EL (cell line): ENCODE measurements at places on chromosomes 5 and 9.

DNA sequence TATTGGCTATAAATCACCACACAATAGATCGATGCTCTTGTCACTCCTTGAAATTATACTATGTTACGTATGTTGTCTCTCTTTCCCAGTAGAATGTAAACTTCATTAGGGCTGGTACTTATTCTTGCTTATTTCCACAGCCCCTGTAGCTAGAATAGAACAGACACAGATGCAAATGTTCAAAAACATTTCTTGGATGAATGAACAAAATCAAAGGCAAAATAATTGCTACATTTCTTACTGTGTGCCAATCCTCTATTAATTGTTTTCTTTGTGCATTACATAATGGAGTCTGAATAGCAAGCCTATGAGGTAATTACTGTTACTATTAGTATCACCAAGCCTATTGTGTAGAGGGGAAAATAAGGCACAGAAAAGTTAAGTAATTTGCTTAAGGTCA is 725 bp upstream of the OR13C2 start:
- DNase-seq = no peak

GRCh38 chr9:19471737-19472648 is 63.2 kb downstream of the ACER2 start:
- DNase-seq = peak; percentile 61

DNA sequence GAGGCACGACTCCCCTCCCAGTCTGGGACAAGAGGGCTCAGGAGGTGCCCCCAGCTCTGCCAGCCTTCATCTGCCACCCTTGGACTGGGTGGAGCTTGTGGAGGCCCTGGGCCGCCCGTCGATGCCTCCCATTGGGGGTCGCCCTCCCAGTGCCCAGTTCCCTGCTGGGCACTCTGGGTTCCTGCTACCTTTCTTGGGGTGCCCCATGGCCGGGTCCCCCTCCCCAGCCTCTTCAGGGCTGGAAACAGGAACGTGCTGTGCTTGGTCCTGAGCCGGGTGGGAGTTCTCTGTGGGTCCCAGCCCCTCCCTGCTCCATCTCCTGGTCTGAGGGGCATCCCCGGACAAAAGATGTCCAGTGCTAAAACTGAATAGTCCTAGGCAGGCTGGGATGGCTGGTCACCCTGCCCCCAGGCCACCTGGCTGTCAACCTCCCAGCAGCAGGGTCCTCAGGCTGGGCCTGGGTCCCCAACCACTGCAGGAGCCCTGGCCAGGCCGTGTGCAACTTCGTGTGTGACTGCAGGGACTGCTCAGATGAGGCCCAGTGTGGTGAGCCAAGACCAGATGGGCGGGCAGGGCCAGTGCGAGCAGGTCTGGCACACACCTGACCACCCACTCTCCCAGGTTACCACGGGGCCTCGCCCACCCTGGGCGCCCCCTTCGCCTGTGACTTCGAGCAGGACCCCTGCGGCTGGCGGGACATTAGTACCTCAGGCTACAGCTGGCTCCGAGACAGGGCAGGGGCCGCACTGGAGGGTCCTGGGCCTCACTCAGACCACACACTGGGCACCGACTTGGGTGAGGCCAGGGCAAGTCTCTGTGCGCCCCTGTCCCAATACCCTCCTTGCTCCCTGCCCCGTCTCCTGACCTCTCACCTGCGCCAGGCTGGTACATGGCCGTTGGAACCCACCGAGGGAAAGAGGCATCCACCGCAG is 784 bp downstream of the MAMDC4 start:
- no peak for DNase-seq

- DNase-seq = no peak
Measured at GRCh38 chr5:123044926-123045617, 8.5 kb upstream of the PPIC start.

GRCh38 chr5:143194713-143195112 is 208.8 kb downstream of the NR3C1 start:
- DNase-seq = no peak

DNA sequence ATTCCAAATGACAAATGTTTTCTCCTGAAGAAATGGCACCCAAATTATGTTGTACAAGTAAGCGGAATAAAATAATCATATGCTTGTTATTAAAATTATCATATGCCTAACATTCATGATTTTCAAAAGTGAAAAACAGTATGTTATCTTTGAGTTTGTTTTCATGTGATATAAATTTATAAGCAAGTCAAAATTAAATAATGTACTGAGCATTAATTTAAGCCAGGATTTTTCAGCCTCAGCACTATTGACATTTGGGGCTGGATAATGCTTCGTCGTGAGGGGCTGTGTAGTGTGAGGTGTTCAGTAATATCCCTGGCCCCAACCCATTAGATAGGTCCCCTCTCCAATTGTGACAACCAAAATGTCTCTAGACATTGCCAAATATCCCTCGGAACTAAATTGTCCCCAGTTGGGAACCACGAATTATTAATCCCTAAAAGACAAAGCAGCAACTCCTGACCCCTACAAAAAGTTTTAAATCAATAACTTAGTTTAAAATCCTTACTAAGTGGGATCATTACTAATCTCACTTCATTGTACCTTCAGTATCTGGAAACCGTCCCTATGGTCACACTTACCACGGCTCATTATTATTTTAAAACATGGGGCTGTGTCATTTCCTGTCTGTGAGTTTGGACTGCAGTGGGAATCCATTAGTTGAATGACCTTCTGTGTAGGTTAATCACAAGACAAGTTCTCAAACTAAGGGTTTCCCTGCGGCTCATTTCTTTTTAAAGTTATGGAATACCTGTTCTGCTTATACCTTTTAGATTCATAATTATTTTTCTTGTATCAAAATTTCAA is 1.3 kb upstream of the NNT start:
- DNase-seq = peak; percentile 68

- no peak for DNase-seq
Measured at GRCh38 chr5:168886157-168886556, 307.0 kb upstream of the PANK3 start.

DNA sequence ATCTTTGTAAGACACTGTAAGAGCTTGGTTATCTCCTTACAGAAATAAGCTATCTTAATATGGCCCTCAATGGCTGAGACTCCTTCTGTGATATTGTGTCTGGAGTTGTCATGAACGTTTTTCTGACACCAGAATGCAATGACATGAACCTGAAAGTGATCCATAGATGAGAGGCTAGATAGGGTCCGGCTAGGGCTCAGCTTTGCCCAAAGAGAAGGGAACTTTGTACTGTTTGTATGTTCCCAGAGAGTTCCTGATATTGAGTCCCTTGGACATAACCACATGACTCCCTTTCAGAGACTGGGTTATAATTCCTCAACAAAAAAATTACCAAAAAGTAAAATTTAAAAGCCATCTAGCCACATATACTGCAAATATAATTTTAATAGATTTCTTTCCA is 575.8 kb upstream of the CLINT1 start:
- no peak for DNase-seq

- DNase-seq = no peak
Measured at GRCh38 chr9:116456490-116457088, 230.5 kb upstream of the TRIM32 start.

- no peak for DNase-seq
Measured at GRCh38 chr5:86756839-86757238, 139.1 kb downstream of the COX7C start.

DNA sequence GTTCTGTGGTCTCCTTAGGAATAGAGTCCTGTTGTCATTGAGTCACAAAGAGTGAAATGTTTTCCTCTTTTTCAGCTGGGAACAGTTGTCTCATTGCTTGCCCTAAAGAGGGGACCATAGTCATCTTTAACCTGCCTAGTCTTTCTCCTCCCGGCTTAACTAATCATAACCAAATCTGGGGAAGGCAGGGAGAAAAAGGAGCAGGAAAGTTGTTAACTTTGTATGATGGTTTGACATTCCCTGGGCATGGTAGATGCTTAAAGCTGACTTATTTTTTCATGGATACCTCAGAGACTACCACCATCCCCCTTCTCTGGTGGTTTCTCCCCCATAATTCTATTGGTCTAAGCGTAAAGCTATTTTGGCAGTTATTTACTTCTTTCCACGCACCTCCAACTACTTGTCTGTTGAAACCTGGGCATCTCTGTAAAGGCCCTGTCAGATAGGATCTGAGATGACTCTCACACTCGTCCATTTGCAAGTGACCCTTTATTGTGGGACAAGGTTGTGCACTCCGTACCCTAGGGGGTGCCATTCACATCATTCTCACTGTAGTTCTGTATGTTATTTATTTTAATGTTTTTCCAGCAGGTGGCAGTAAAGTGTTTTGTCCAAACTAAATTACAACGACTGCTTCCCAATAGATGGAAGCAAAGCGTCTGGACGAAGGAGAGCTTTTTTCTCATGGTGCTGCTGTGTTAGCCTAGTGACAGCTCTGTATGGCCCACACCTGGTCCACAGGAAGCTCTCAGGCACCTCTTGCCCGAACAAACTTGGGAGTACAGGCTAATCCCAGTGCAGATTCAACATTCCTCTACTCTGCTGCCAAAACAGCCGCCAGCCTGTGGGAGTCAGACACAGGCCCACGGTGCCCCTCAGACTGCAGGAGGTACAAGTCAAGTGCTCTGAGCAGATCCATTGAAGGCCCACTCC is 3.0 kb upstream of the FAM13B start:
- peak; percentile 84 for DNase-seq

- DNase-seq = peak; percentile 76
Measured at GRCh38 chr5:139461698-139462097, 845 bp downstream of the ECSCR start.

DNA sequence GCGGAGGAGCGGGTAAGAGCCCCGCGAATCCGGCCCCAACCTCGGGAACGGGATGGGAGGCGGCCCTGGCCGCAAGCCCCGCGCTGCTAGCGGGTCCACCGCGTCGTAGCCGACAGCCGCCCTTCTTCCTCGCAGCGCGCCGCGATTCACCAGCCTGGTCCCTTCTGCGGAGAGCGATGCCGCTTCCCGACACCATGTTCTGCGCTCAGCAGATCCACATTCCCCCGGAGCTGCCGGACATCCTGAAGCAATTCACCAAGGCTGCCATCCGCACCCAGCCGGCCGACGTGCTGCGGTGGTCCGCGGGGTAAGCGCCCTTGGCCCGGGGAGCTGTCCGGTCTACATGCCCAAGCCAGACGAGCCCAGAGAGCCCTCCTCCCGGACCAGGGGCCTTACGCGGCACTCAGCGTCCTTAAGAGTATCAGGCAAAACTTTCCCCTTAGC is 335 bp downstream of the ROPN1L start:
- DNase-seq = no peak

DNA sequence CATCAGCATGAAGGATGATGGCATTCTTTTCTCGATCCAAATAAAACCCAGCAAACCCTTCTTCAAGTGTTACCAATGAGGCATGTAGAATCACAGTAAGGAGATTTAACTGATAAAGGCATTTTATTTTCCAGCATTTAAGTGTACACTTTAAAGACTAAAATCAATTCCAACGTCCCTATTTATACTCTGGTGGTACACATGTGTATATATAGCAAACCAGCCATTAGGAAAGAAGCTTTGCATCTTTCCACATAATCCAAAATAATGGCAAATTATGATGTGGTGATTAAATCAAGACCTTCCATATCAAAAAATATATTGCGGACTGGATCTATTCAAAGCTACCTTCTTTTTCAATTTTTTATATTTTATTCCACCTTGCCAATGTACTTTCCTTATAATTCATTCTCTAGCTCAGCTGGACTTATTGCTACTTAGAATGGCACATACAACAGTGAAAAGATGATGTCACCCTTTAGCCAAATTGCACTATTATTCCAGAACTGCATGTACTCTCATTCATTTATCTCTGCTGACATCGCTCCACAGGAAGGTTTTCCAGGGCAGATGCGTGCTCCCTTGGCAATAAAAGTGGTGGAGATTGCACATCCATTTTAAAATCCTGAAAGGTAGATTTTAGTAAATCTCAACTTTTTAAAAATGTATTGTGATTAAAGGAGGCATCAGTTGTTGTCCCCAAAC is 63.3 kb upstream of the SLC30A5 start:
- DNase-seq = peak; percentile 6

DNA sequence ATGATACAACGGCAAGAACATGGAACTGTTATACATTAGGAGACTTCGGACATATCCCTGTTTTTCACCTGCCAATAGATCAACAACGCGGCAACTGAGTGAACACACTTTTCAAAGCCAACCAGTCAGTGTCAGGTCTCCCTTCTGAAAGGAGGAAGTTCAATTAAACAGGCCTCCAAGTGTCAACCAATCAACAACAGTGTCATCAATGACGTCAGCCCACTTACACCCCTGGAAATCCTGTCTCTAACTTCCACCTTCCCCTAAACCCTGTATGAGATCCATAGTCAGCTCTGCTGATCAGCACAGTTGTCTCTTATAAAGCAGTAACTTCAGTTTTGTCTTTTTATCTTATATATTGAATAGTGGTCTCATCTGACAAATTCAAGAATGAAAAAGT is 36.6 kb downstream of the DMRT3 start:
- no peak for DNase-seq

DNA sequence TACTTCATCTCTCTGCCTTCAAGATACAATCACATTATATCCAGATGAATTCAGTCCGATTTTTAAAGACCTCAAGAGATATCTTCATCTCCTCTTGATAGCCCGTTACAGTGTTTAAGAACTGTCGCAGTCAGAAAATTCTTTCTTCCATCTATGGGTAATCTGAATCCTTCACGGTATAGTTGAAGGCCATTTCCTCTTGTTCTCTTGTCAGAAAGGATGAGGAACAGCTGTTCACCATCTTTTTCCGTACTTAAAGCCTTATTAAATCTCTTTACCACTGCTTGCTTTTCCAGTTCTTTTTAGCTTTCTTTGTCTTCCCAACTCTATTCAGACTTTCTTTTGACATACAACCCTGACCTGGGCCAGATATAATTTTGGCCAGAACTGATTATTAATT is 121.8 kb downstream of the XRCC4 start:
- DNase-seq = no peak

- DNase-seq = no peak
Measured at GRCh38 chr5:27011274-27011673, 27.1 kb downstream of the CDH9 start.

DNA sequence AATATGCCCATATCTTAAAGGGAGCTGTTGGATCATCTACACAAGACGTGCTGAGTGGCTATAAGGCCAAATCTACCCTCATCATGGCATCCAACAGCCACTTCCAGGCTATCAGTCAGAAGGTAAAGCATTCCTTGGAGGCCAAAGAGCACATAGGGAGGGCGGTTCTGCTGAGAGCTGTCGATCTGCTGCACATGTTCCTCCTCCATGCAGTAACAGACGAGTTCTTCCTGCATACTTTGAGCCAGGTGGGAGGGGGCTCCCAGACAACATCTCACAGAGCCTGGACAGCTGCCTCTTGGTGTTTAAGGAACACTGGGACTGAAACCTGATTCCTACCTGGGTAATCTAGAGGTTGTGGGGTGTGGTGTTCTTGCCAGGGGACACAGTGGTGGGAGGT is 93.3 kb upstream of the RAI14 start:
- DNase-seq = no peak

GRCh38 chr9:27487927-27488326 is 36.2 kb upstream of the IFNK start:
- no peak for DNase-seq
